ENCODE measurements at places on chromosomes 2 and 18.
A peak's percentile ranks its signal among the peaks of the same experiment; 100 is the strongest.

DNA sequence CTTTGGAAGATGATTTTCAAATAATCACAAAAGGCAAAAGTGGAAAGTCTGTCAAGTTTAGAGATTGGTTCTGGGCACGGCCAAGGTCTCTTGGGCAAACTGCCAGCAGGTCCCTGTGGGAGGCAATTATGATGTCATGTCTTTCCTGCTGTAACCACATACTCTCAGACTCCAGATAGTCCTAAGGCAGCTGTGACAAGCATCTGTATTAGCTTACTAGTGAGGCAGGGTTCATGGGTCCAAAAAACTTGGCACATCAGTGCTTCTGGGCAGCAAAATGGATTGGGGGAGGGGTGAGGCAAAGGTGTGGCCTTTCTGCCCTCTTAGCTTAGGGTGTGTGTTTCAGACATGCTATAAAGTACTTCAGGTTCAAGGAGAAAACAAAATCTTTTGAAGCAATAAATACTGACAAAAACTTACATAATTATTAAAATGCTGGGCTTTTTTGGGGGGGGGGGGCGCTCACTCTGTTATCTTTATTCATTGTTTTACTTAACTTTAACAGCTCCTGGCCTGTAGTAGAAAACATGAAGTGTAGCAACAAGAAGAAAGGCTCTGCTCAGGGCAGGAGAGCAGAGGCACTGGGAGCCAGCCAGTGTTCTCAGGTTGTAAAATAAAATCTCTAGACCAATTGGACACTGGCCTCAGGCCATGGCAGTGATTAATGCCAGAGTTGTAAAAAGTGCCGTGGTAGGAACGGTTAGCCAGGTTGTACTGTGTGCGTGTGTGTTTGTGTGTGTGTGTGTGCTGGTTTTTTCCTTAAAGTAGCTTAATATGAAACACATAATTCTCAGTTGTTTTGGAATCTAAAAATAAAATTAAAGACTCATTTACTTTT, 14.3 kb upstream of the TANC1 start:
- DNase-seq = peak; percentile 39

DNA sequence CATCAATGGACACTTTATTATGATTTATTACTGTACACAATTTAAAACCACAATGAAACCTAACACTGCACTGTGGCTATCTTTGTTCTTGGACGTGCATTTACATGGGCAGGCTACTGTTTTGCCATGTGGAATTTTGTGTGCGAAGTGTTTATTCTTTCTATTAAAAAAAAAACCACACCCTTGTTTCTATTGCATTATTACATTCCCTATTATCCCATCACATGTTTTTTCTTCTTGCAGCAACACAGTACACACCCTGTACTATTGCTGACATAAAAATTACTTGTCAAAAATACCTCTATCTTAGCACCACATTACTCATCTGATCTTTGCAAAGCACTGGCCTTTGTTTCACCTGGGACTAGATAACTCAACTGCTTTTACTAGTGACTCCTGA, 1.5 kb downstream of the RNF152 start:
- no peak for DNase-seq

- DNase-seq = no peak
Observed at GRCh38 chr2:10473121-10473756, 25.1 kb upstream of the ODC1 start.

- no peak for DNase-seq
Observed at GRCh38 chr2:36367486-36367885, 11.9 kb downstream of the CRIM1 start.

DNA sequence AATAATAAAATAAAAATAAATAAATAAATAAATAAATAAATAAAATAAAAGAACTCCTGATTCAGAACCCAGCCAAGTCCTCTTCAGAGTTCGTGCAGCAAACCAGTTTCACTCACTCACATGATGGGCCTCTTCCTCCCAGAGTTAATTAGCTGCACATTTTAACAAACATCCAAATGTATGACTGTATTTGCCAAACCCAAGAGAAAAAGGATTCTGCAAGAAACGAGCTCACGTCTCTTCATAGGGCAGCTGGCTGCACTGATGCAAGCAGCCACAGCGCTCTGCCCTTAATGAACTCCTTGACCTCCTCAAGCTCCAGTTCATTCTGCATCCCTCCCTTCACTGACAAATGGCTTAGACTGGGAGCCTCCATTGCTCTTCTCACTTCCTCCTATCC, 55.1 kb downstream of the MREG start:
- no peak for DNase-seq

GRCh38 chr2:26583381-26583911, 57.7 kb downstream of the CIB4 start:
- no peak for DNase-seq

DNA sequence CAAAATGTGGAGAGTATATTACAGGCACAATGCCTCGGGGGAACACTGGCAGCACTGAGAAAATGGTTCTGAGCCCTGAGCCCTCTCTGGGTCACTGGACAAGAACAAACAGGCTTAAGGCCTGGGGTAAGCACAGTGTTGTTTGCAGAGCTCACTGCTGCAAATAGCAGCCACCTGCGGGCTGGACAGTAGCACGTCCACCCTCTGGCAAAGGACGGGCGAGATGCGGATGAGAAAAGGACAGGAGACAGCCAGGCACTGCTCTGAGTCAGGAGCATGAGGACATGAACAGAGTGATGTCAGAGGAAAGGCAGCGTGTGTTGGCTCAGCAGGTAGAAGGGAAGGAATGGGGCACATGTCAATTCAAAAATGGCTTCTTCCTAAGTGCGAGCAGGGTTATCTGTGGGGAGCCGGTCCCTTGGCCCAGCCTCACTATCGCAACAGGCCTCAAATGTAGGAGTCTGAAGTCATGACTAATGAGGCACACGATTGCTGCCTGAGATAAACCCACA, 25.9 kb upstream of the NEB start:
- no peak for DNase-seq

GRCh38 chr18:37445368-37445767, 120.2 kb downstream of the CELF4 start:
- DNase-seq = no peak

DNA sequence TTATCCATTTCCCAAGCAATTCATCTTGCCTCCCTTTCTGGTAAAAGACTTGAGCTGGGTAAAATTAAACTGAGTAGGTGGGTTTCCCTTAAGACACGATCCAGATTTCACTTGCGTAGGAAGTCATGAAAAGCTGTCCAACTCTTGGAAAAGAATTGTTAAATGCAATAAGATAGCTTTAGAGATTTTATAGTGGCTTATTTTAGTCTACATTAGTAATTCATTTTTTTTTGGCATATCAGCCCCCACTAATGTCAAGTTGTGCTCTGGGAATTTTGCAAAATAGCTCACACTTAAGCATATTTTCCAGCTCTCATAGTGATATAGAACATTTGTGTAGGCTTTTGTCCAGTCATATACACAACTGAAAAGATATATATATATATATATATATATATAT, 344.7 kb upstream of the FIGN start:
- DNase-seq = no peak

DNA sequence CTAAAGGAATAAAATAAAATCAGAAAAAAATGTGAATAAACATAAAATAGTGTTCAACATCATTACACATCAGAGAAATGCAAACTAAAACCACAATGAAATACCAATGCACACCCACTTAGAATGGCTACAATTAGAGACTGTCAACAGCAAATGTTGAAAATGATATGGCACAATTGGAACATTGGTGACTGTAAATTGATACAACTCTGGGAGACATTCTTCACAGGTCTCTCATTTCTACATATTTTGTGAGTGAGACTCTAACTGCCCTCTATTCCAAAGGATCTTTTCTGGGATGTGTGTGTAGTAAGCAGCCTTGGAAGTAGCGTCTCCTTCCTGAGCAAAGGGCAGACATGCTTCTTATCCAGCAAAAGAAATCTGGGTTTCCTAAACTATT, 323.0 kb downstream of the FBXO15 start:
- no peak for DNase-seq

- no peak for DNase-seq
Observed at GRCh38 chr2:25072606-25073005, 30.7 kb downstream of the EFR3B start.

DNA sequence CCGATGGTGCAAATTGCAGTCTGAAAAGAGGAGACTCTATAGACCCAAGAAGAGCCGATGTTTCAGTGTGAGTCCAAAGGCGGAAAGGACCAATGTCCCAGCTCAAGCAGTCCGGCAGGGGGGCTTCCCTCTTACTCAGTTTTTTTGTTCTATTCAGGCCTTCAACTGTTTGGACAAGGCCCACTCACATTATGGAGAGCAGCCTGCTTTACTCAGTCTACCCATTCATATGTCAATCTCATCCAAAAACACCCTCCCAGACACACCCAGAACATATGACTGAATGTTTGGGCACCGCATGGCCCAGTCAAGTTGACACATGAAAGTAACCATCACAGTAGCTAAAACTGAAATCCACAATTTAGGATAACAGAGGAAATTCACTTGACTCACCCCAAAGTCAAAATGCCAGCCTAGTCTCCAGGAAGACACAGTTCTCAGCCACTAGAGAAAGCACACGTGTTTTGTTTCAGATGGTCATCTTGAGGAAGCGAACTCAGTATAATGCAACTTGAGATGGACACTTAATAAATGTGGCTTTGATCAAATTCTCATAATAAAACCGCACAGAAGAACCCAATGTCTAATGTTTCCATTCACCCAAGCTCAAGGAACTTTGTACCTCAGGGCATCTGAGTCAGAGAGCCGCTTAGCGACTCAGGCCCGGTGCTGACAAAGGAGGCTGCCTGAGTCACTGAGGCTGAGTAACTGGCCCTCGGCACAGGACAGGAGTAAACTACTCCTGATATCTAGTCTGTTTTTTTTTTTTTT, 2.4 kb downstream of the FHL2 start:
- no peak for DNase-seq

- no peak for DNase-seq
Observed at GRCh38 chr2:26519396-26520147, 41.6 kb upstream of the OTOF start.

DNA sequence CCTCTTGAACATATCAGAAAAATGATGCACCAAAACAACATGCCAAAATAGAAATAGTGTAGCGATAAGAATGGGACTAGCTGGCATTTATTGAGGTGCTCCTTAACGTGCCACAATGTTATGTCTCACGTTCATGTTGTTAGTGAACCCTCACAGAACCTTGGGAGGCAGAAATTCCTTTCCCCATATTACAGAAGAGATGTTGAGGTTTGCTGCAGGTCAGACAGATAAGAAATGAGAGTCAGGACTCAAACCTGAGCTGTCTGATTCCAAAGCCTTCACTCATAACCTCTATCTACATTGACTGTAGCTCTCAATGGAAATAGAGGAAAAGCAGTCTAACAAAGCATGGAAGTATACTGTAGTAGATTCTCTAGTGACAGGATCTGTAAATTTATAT, 163.3 kb upstream of the STK17B start:
- DNase-seq = no peak

GRCh38 chr2:216056739-216057138, 24.9 kb downstream of the PECR start:
- DNase-seq = no peak

GRCh38 chr2:34261701-34262100, 662.6 kb upstream of the FAM98A start:
- no peak for DNase-seq

GRCh38 chr2:105879106-105879802, 134.5 kb downstream of the NCK2 start:
- no peak for DNase-seq

- no peak for DNase-seq
Observed at GRCh38 chr2:54585136-54585733, 129.1 kb downstream of the SPTBN1 start.

DNA sequence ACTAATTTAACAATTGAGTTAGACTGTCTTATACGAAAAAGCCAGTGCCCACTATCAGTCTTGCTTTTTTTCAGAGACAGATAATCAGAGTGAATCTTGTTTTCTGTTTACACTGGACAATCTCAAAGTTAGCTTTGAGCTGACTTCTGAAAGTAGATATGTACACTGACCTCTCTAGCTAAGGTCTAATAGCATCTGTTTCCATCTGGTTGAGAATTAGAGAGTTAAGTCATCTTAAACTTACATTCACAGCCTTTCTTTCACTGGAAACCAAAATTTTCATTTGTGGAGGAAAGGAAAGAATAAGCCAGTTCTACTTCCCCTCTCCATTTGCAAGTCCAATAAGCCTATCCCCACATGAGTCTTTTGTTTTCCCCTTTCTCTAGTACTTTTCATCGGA, 89.3 kb downstream of the VRK2 start:
- no peak for DNase-seq

DNA sequence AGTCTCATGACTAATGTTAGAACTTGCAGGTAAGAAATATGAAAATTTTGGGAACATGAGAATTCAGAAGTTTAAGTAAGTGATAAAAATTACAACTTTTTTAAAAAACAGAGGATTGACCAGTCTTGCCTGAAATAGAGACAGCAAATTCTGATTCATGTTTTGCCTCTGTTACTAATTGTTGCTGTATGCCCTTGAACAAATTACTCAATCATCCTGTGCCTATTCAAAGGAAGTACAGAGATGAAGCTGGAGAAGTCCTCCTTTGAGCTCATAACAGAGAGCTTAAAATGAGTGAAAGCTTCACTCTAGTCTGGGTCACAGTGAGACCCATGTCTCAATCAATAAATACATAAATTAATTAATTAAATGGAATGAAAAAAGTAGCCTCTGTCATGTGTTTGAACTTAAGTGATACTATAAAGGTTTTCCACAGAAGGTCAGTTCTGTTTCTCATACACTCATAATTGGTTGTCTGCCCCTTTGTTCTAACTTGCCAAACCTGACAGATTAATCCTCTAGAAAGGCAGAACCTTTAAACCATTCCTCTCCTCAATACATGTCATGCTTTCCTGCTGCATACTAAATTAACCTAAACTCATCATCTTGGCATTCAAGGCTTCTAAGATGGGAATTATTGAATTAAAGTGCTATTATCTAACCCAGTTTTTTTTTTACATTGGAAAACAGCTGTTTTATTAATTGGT, 374.6 kb upstream of the LRATD1 start:
- DNase-seq = no peak

DNA sequence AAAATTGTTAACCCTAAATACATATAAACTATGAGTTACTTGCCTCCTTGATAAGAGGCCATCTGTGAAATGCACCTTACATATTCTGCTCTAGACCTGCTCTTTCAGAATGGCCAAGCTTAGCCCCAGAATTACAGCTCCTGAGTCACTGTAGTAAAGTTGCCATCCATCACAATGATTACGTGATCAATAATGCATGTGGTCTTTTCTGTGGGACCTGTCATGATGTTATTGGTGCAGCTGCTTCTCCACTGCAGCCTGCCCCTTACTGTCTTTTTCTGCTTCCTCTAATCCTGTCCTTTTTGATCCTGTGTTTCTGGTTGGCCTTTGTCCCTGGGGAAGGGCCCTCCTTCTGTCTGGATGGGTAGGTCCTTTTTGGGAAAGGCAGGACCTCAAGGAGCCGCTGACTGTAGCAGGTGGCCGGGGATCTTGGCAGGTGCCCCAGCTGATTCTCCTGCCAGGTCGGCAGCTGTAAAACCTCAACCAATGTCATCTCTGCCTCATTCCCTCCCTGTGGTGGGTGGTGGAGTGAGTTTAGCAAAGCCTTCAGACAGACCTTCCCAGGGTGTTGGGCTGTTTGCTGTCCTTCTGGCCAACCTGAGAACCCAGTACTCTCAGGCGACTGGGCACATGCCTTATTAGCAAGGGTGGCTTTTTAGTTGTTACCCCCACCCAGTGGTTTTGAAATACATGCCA, 126.2 kb upstream of the EML6 start:
- peak; percentile 54 for DNase-seq

- DNase-seq = no peak
Observed at GRCh38 chr2:91442246-91442905, 2750.9 kb downstream of the RPIA start.
